Anterior cingulate cortex (tissue), 58 donors: ENCODE measurements at places on chromosomes 13 and 19.

- no peak for DNase-seq
Measured at GRCh38 chr13:31986676-31987470, 44.7 kb upstream of the FRY start.

- DNase-seq, result no peak
Measured at GRCh38 chr13:92547266-92547665, 679.3 kb upstream of the GPC6 start.

GRCh38 chr19:18193388-18194180, 566 bp downstream of the MPV17L2 start:
- no peak for DNase-seq

GRCh38 chr13:98173431-98174152, 3.5 kb downstream of the RNF113B start:
- no peak for DNase-seq

- DNase-seq, result no peak
Measured at GRCh38 chr13:69856331-69856730, 251.3 kb upstream of the ATXN8OS start.

DNA sequence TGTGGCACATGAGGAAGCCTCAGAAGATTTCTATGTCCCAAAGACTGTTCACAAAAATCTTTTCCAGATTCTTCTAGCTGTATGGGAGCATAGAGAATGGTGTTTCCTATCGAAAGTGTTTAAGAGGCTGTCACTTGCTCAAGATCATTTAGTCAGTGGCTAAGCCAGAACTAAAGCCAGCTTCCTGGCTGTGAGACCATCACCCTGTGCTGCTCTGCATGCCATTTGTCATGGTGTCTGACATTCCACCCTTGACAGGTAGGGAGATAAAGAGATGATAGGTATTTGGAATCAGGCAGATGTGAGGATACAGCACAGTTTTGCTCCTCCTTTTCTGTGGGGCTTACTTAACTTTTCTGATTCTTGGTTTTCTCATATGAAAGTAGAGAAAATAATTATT, 177.3 kb downstream of the DNAJC15 start:
- no peak for DNase-seq

DNA sequence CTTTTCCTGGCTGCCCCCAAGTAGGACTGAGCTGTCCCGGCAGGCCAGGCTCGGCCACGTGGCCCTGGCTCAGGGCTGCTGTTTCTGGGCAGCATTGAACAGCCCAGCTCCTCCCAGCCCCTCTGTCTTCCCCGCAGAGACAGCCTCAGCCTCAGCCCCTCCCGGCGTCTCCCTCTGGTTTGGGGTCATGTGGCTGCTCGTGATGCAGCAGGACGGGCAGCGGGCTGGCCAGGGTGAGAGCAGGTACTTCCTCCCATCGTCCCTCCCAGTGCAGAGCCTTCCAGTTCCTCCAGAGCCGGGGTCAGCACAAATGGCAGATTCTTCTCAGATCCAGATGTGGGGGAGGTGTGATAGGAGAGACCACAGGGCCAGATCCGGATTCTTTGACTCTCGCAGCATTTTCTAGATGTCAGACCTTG, 114.6 kb downstream of the KDM4B start:
- DNase-seq, result no peak

GRCh38 chr19:29841559-29842367, 30.0 kb downstream of the CCNE1 start:
- no peak for DNase-seq

DNA sequence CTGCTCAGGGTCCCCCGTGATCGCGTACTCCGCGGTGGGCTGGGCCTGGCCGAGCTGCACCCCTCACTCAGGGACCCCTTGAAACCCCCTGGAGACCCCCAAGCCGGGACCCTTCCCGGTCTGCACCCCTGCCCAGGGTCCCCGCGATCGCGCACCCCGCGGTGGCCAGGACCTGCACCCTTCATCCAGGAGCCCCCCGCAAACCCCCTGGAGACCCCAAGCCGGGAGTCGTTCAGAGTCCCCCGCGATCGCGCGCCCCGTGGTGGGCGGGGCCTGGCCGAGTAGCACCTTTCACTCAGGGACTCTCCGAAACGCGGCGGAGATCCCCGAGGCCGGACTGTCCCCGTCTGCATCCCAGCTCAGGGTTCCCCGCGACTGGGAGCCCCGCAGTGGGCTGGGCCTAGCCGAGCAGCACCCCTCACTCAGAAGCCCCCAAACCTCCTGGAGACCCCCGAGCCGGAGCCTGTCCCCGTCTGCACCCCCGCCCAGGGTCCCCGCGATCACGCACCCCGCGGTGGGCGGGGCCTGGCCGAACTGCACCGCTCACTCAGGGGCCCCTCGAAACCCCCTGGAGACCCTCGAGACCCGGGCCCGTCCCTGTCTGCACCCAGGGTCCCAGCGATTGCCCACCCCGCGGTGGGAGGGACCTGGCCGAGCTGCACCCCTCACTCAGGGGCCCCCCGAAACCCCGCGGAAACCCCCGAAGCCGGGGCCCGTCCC, 748 bp downstream of the LMNB2 start:
- DNase-seq, result no peak

DNA sequence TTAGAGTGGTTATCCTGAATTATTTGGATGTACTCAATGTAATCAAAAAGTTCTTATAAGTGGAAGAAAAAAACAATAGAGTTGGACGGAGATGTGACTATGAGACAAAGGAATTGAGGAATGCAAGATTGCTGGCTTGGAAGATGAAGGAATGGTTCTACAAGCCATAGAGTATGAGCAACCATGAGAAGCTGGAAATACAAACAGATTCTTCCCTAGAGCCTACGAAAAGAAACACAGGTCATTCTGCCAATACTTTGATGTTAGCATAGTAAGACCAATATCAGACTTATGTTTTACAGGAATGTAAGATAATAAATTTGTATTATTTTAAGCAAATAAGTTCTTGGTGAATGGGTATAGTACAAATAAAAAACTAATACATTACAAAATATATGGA, 249.2 kb downstream of the DIAPH3 start:
- DNase-seq, result no peak

DNA sequence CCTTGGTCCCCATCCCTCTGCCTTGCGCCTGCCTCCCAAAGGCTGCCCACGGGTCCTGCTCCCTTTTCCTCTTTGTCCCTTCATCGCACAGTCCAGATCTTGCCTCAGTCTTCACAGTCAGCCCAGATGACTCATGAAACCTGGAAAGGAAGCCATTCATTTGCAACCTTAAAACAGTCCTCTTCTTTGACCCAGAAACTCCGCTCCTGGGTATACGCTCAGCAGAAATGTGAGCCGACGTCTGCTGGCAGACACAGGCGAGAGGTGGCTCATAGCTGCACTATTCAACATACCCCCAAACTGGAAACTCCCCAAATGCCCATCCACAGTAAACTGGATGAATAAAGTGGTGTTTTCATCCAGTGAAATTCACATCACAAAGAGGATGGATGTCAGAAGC, 13.6 kb upstream of the PEPD start:
- DNase-seq, result no peak

DNA sequence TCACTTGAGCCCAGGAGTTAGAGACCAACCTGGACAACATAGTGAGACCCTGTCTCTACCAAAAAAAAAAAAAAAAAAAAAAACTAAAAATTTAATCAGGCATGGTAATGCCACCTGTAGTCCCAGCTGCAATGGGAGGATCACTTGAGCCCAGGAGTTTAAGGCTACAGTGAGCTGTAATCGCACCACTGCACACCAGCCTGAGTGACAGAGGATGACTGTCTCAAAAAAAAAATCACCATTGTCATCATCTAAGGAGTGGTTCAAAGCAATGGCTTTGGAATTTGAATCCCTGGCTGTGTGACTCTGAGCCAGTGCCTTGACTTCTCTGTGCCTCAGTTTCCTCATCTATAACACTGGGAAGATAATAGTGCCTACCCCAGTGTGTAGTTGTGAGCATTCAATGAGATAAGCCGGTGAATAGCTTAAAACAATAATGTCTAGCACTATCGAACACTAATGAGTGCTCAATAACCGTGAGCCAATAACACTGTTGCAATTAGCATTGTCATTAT, 11.5 kb downstream of the IGSF23 start:
- no peak for DNase-seq

DNA sequence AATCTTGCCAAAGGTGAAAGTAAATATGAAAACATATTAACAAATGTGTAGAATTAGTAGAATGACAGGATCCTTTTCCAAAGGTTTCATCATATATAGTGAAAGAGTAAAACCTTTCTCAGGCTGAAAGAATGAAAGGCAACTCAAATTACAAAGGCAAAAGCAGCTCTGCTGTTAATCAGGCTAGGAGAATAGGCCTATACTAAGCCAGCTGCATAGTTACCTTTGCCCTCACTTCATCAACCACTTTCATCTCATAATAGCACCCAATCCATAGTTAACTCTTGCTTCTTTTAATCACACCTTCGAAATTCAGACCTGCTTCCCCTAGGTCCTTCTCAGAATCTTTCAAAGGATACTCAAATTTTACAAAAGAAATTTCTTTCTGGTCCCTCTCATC, 1167.6 kb upstream of the ATXN8OS start:
- no peak for DNase-seq

DNA sequence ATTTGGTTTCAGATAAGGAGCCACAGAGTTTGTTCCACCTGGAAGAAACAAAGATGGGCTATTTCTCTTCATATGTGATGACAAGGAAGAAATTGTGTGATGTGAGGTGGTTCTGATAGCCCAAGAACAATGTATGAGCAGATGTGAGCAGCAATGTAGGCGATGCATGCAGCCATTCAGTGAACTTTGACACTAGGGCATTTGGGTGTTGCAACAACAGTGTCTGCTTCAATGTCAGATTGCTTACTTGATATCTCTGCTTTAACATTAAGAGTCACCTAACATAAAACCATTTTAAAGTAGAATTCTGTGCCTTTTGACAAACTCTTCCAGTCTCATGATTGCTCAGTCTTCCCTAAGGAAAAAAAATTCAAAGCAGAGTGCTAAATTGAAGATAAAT, 865.4 kb downstream of the SLITRK6 start:
- no peak for DNase-seq

- DNase-seq, result no peak
Measured at GRCh38 chr13:100854006-100854405, 179.4 kb upstream of the TMTC4 start.

- no peak for DNase-seq
Measured at GRCh38 chr13:99636728-99637353, 135.6 kb downstream of the TM9SF2 start.

DNA sequence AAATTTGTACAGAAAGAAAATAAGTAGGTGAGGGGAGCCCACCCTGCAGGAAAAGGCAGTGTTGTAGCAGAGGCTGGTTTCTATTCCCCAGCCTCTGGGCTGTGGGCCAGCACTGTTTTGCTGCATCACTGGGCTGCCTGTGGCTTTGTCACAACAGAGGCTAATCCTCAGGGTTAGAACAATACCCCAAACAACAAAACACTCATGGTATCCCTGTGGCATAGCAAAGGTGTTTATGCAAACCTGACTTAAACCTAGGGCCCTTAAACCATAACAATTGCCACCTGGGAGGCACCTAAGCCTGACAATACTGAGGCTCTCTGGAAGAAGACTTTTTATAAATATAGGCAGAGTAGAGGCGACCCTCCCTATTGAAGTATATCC, 314.7 kb downstream of the OLFM4 start:
- peak; percentile 1 for DNase-seq

DNA sequence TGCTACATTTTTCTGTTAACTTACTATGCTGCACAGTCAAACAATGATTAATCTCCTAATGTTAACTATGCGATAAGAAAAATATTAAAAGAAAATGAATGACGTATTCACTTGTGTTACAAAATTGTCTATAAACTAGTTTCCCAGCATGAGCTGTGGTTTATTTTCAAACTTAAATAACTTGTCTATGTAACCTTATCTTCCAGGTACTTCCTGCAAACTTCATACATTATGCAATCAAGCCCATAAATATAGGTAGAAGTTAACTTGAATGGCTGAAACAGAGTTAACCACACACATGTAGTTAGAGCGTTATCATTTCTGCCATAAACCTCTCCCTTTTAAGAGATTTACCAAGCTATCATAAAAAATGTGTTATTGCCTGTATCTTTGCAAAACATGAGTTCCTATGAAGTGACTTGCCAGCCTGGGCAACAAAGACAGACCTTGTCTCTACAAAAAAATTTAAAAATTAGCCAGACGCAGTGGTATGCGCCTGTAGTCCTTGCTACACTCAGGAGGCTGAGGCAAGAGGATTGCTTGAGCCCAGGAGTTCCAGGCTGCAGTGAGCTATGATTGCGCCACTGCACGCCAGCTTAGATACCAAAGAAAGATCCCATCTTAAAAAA, 17.7 kb upstream of the KLF5 start:
- DNase-seq, result no peak

GRCh38 chr19:49997709-49998108, 27.5 kb downstream of the VRK3 start:
- DNase-seq, result no peak

GRCh38 chr19:588741-589692, 664 bp upstream of the HCN2 start:
- no peak for DNase-seq

DNA sequence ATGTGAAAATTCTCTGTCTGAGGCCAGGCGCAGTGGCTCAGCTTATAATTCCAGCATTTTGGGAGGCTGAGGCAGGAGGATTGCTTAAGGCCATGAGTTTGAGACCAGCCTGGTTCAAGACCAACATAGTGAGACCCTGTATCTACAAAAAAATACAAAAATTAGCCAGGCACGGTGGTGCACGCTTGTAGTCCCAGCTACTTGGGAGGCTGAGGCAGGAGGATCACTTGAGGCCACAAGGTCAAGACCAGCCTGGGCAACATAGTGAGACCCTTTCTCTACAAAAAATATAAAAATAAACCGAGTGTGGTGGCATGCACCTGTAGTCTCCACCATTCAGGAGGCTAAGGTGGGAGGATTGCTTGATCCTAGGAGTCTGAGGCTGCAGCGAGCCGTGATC, 2.2 kb upstream of the FCGBP start:
- DNase-seq, result no peak

DNA sequence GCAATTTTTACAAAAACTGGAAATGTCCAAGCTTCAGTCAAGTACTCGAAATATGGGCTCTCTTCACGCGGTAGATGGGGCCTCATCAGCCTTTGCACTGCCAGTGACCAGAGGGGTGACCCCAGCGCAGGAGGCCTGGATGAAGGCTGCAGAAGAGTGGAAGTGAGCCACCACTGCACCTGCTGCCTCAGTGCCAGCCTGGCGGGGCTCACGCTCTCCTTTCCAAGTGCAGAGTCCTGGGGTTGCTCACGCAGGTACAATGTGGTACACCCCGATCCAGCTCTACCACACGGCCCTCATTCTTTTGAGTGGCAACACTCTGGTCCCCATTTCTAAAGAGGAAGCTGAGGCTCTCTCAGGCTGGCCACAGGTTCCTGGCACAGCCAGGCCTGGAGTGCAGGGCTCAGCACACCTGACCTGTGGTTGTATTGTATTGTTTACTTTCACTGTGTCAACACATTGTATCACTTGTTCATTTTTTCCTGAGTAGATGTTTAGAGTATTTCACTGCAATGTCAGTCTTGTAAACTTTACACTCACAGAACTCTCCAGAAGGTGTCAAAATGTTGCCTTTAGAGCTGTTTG, 97.3 kb upstream of the SOX1 start:
- DNase-seq, result no peak

- DNase-seq, result no peak
Measured at GRCh38 chr19:907183-907853, 5.7 kb downstream of the R3HDM4 start.
